ENCODE measurements at places on chromosomes 1 and 21.
A peak's percentile ranks its signal among the peaks of the same experiment; 100 is the strongest.

DNA sequence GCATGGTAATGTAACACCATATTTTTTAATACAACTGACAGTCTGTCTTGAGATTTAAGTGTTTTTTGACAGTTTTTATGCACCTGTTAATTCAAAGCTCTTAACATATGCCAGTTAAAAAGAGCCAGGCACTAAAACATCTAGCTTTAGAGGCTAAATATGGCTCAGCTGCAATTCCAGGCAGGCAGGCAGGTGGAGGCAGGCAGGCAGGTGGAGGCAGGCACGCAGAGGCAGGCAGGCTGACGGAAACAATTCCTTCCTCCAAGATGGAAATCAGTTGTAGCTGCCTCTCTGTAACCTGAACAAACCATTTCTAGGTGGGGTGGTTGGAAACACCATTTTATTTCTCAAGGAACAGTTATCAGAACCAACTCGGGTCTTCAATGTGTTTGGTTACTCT lies 51.2 kb downstream of the GORAB start:
- no peak for DNase-seq

GRCh38 chr1:224632921-224633321 lies 16.8 kb downstream of the CNIH3 start:
- no peak for DNase-seq

DNA sequence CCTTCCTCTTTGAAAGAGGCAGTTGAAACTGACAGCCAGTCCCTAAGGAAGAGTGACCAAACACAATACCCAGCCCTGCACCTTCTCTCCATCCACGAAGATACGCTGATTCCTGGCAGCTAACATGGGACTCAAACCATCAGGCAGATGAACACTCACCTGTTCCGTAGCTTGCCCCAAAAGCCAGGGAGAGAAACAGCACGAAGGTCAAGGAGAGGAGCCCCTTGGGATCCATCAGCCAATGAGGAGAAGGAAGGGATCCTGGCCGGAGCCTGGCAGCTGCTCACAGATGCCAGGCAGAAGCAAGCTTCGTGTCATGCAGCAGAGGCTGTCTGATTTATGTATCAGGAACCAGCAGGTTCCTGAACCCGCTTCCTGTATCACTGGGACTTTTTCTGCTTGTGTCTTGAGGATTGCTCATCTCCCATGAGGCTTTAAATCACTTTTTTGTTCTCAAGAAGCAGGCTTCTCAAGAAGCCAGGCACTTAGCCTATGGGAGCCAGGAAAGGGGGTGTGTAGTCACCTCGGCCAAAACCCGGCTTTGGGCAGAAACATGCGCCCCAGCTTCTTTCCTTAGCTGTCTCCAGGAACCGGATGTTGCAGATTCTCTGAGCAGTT lies at the start of gene SLAMF1:
Gene SLAMF1, minus strand, starts transcription at position 334 of the 618 bp plus-strand sequence. Its CDS starts 99 bp downstream, at position 235.
- no peak for DNase-seq

- no peak for DNase-seq
These were observed 56.1 kb downstream of the LMX1A start for GRCh38 chr1:165300400-165300903.

- no peak for DNase-seq
These were observed 214.7 kb upstream of the EDN2 start for GRCh38 chr1:41698916-41699860.

- no peak for DNase-seq
These were observed 30.8 kb upstream of the EPS8L3 start for GRCh38 chr1:109794319-109795132.

DNA sequence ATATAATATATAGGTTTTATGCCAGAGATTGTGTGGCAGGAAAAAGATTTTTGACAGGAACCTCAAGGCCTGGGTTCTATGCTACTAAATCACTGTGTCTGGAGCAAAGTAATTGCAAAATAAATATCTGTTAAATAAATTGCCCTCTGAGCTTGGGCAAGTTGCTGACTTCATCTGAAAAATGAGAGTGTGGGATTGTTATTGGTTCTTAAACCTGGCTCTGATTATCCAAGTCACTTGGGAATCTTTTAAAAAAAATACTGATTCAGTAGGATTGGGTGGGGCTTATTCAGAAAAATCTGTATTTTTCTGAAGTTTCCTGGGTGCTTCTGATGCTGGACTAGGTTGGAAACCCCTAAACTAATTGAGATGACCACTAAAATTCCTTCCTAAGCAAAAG lies 174.1 kb upstream of the SGIP1 start:
- DNase-seq: no peak

DNA sequence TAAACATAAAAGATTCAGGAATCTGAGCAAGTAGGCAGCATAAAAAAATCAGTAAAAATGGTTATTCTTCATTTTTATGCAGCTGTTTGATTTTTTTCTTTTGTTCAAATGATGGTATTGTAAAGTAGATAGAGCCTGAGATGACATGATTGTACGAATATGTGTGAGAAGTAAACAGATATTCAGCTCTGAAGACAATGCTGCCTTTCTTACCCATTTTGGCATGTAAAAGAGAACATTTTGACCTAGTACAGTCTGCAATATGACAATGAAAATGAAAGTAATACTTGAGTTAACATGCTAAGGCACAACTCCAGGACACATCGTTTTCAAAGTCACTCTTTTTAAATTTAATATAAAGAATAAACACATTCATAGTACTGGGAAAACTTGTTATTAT lies 95.7 kb upstream of the NCAM2 start:
- no peak for DNase-seq

DNA sequence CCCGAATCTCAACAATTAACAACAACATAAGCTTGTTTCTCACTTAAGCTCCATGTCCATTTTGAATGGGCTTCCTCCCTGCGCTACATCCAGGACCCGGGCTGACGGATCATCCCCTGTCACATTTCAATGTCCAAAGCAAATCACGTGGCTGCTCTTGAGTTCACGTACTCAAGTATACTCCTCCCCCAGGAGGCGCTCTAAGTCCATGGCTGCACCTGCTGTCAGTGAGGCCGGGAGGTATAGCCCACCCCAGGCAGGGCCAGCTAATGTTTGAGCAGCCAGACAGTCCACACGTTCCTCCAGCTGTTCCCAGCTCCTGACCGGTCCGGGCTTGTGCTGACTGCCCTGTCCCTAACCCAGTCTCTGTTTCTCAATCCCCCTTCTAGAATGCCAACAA lies 220.8 kb downstream of the SLC35F3 start:
- DNase-seq: no peak

- DNase-seq: no peak
These were observed 51.1 kb upstream of the KLHDC7A start for GRCh38 chr1:18429654-18430053.

- peak; percentile 17 for DNase-seq
These were observed 40.2 kb downstream of the SUSD4 start for GRCh38 chr1:223323491-223324484.

GRCh38 chr1:230243583-230244353 lies 176.7 kb downstream of the GALNT2 start:
- no peak for DNase-seq

GRCh38 chr21:46002841-46003574 lies 21.4 kb downstream of the COL6A1 start:
- no peak for DNase-seq

DNA sequence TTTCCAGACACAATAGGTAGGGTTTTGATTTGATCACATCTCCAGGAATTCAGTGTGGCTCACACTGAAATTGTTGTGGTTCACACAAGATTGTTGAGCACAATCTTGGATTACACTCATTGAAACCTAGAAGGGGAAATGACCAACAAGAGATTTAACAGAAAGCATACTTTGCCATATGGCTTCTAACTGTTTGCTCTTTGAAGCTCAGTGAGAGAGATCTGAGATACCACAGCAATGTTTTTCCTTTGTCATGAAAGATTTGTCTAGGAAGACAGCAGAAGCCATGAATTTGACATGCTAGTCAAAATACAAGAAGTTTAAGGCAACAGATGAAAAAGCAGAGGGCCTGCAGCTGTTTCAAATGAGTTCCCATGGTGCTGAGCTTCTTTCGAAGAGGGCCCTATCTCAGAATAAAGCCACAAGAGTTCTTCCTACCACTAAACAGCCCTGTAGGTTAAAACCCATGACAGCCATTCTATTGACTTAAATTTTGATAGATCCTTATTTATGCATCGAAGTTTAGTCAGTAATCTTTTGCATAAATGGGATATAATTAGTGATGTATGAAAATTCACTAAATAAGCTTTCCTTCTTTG lies 650.4 kb downstream of the LTN1 start:
- DNase-seq: no peak

DNA sequence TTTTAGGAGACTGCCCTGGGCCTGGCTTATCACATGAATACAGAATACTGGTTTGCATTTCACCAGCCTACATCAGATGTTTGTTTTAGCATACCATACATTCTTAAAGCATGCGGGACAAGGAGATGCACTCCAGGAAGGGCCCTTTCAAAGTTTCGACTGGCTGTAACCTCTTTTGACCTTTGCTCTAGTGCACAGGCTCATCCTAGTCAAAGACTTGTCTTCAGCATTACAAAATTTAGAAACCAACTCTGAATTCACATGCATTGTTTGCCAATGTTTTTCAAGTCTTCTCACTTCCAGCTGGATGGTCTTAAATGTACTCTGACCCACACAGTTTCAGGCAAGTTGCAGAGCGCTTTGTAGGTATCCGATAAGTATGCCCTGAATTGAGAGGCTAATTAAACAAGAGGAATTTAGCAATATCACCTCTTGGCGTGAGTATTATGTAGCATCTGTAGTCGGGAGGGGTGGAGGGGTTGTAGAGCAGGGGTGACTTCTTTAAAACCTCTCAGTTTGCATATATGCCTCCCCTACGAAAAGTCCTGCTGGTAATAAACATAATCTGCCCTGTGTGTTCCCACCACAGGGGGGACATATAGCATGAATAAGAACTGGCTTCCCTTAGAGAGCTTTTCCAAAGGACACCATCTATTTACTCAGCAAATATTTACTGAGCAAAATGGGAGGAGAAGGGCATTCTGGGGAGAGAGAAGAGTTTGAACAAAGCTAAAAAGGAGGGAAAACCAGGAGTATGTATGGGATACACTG lies 24.4 kb upstream of the AHCYL1 start:
- no peak for DNase-seq

DNA sequence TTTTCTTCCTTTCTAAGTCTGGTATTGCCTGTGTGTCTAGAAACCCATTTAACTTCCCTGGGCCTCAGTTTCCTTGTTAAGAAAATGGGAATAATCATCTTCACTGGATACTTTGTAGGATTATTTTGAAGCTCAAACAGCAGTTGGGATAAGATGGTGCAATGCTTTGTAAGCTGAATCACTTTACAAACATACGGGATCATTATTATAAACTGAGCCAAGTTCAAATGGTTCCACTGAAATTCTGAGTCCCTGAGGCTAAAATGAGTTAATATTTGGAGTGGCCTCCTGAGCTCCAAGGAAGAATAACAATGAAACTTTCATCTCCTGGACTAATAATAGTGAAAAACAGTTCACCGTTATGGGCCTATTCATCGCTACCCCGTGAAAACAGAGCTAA lies 388.0 kb downstream of the PLPP3 start:
- no peak for DNase-seq

- DNase-seq: peak; percentile 29
These were observed 4.2 kb downstream of the GLIS1 start for GRCh38 chr1:53734650-53735211.

- no peak for DNase-seq
These were observed 47.6 kb downstream of the TNFSF18 start for GRCh38 chr1:173002891-173003838.

GRCh38 chr1:66521721-66522365 lies 12.1 kb upstream of the SGIP1 start:
- no peak for DNase-seq

- DNase-seq: no peak
These were observed 208.4 kb downstream of the ROR1 start for GRCh38 chr1:63982201-63982600.

GRCh38 chr1:162463021-162463420 lies 34.6 kb upstream of the UHMK1 start:
- no peak for DNase-seq

- no peak for DNase-seq
These were observed 89.7 kb upstream of the RUNX1 start for GRCh38 chr21:35138665-35139381.

- DNase-seq: no peak
These were observed 24.8 kb downstream of the ST6GALNAC5 start for GRCh38 chr1:76891931-76892622.

GRCh38 chr21:45297329-45297728 lies 9.6 kb upstream of the POFUT2 start:
- no peak for DNase-seq

DNA sequence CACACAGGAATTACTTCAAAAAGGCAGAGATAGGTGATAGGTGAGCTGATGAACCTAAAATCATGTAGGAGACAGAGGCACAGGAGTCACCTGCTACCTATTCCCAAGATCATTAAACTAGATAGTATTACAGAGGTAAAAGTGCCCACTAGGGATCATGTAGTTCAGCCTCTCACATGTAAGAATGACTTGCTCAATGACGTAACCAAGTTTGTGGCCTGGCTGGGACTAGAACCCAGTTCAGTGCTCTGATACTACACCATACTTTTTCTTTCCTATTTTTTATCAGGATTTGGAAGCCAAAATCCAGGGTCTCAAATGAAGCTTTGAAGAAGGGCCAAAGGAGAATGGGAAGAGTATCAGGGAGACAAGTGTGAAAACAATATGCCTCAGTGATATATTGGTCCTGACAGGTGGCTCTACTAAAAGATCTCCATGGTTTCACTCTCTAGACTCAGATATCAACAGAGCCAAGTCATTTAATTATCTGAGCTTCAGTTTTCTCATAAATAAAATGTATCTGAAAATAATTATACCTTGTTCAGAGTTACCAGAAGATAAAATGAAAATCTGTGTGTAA lies 87.3 kb upstream of the SLFNL1 start:
- DNase-seq: no peak

DNA sequence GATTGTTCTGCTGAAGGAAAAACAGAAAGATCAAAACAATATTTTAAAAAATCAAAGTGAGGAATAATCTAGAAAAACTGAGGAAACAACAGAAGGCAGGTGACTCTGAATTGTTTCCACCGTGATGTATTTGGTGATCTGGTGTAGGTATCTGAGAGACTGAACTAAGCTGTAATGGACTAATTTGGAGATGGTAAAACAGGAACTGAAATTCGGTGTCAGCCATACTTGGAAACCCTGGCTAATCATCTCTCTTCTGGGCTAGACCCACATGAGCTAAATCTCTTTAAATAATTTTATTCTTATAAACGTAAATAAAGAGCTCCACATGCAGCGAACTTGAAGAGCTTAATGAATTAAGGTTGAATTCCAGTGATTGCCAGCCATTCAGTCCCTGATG lies 1226.1 kb downstream of the NCAM2 start:
- DNase-seq: no peak

- DNase-seq: no peak
These were observed 42.5 kb downstream of the LAMC2 start for GRCh38 chr1:183228347-183229220.

GRCh38 chr1:32755098-32755809 lies 52.7 kb upstream of the SYNC start:
- no peak for DNase-seq

Data from NCI-H1694 (cell line).